Activated CD4-positive, alpha-beta T cell treated with anti-CD3 and anti-CD28 coated beads for 4 hours (primary cell): ENCODE measurements at places on chromosomes 6 and 20.

DNA sequence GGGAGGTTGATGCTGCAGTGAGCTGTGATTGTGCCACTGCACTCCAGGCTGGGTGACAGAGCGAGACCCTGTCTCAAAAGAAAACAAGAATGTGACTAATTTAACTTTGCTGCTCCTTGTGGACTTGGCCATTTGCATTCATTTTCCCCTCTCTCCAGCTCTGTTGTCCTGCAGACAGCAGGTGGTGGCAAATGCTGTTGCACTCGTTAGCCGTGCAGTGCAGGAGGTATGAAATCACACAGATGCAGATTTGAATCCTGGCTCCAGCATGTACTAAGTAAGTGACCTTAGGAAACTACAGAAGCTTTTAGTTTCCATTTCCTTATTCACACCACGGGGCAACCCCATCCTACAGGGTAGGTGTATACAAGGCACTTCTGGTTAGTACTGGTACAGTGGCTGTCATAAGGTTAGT, 9.6 kb upstream of the BEND3 start:
- no peak for DNase-seq

DNA sequence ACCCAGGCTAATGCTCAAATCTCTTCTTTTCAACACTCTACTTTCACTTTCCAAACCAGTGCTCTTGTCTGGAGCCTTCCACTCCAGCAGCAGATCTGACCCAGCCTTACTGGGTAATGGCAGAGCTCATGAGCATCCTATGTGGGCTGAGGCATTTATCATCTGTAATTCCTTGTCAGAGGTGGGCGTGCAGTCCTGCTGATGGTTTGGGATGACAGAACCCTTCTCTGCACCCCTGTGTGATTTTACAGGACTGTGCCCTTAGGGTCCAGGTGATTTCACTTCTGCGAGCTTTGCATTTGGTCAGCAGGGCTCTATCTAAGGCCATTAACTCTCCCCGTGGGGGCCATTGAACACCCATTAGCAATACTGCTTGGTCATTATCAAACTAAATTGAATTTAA, 55.4 kb downstream of the LAMA4 start:
- no peak for DNase-seq

DNA sequence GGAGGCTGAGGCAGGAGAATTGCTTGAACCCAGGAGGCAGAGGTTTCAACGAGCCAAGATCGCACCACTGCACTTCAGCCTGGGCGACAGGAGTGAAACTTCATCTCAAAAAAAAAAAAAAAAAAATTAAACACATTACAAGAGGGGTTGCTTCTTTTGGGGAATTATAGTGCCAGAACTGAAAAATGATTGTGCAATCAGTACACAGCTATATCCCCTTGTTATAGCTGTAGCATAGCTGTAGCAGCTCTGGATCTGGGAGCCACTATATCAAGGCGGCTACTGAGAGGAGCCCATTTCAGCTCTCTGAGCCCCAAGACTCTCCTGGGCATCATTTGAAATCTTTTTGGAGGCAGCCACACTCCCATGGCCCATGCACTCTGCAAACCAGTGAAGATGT, 334.3 kb downstream of the TFAP2A start:
- no peak for DNase-seq

GRCh38 chr6:20158676-20159075, 53.6 kb downstream of the MBOAT1 start:
- no peak for DNase-seq

DNA sequence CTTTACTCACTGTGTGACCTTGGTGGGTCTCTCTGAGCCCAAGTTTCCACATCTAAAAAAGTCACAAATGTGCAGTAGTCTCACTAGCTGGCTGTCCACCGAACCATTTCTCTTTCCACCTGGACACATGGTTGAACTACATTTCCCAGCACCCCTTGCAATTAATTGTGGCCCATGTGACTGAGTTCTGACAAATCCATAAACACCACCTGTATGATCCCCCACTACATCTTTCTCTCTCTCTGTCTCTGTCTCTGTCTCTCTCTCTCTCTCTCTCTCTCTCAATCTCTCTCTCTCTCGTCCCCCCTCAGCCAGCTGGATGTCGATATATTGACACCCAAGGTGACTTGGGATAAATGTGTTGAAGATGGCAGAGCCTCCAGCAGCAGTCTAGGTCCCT, 42.8 kb downstream of the SNHG17 start:
- no peak for DNase-seq

- DNase-seq = no peak
These were observed 328.4 kb downstream of the CDC5L start for GRCh38 chr6:44715925-44716324.

GRCh38 chr6:39425346-39426072, 103.0 kb upstream of the KCNK16 start:
- DNase-seq = no peak

GRCh38 chr6:20349225-20349624, 52.5 kb upstream of the E2F3 start:
- no peak for DNase-seq

DNA sequence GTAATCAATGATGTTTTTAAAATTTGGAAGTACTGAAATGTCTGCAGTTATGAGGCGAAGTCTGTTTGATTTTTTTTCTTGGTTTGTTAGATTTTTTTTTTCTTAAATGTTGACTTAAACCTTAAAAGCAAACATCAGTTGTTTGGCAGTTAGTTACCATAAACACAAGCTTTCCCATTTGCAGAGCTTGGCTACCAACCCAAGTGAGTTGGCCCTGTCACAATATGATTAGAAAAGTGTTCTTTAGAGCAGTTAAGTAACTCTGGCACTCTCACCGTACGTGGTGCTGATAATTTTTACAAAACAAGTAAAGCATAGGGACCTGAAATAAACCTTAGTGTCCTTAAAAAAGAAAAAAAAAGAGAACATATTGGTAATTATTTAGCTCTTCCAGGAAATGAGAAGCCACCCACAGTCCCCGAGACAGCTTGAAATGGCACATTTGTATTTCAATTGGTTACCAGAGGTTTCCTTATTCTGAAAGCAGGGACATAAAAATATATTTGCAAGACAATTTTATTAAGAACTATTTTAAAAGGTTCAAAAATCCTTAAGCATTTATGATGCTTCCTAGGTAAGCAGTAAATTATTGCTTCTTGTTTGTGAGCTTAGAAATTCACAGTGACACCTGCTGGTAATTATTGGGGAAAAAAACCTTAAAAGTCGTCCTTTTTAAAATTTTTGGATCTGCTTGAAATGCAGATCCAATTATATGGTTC, 3.9 kb downstream of the HEY2 start:
- DNase-seq = no peak

DNA sequence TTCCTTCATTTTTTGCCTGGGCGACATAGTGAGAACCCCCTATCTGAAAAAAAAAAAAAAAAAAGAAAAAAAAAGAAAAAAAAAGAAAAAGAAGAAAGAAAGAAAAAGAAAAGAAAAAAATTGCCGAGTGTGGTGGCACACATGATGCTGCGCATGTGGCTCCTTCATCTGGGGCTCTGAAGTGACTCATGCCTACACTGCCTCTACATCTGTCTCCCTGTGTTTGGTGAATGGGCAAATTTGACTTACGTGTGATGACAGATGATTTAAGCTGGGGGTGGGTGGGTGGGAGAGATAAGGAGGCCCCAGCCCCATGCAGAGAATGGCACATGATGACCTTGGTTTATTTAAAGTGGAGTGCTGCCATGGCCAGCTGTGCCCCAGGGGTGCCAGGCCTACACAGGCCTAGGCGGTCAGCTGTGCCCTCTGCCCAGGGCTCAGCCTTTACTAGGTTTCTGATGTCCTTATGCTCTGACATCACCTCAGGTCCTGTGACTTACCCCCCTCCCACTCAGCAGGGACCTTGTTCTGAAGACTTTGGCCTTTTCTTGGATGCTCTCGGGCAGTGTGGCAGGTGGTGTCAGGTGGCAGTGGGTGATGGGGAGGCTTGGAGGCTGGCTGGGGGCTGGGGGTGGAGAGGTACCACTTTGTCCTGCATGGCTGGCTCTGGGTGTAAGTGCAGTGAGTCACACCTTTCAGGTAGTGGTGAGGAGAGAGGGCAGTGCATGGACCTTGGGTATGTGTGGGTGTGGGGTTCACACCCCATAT, 41.1 kb downstream of the VEGFA start:
- DNase-seq = no peak

DNA sequence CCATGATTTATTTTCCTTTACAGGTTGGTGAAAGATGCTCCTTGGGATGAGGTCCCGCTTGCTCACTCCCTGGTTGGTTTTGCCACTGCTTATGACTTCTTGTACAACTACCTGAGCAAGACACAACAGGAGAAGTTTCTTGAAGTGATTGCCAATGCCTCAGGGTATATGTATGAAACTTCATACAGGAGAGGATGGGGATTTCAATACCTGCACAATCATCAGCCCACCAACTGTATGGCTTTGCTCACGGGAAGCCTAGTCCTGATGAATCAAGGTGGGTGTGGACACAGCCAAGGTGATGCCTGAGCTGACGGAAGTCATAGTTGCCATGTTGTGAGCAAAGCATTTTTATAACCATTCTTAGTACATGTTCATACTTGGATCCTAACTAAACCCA, 34.6 kb upstream of the CALHM6 start:
- DNase-seq = no peak

GRCh38 chr6:72505446-72505845, 116.4 kb upstream of the KCNQ5 start:
- no peak for DNase-seq

- DNase-seq = no peak
These were observed 68.1 kb downstream of the SHLD1 start for GRCh38 chr20:5818346-5818681.

- no peak for DNase-seq
These were observed 631.1 kb downstream of the COL12A1 start for GRCh38 chr6:74574794-74575193.

DNA sequence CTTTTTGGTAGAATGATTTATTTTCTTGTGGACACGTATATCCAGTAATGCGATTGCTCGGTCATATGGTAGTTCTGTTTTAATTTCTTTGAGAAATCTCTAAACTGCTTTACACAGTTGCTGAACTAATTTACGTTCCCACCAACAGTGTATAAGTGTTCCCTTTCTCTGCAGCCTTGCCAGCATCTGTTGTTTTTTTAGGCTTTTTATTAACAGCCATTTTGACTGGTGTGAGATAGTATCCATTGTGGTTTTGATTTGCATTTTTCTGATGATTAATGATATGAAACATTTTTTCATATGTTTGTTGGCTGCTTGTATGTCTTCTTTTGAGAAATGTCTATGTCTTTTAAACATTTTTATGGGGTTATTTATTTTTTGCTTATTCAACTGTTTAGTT, 196.7 kb downstream of the MOXD1 start:
- DNase-seq = no peak

GRCh38 chr6:117494283-117494682, 11.8 kb downstream of the DCBLD1 start:
- DNase-seq = no peak

DNA sequence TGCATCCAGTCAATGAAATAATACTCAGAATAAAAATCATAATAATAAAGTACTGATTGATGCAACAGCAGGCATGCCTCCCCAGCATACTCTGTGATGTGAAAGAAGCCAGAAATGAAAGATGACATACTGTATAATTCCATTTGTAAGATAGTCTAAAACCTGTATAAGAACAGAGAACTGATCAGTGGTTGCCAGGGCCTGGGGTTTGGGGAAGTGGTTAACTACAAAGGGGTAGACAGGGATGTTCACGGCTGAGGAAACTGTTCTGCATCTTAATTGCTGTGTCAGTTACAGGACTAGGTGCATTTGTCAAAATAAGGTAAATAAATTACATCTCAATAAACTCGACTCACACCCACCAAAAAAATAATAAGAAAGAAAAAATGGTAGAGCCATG, 81.3 kb upstream of the BMP2 start:
- no peak for DNase-seq

DNA sequence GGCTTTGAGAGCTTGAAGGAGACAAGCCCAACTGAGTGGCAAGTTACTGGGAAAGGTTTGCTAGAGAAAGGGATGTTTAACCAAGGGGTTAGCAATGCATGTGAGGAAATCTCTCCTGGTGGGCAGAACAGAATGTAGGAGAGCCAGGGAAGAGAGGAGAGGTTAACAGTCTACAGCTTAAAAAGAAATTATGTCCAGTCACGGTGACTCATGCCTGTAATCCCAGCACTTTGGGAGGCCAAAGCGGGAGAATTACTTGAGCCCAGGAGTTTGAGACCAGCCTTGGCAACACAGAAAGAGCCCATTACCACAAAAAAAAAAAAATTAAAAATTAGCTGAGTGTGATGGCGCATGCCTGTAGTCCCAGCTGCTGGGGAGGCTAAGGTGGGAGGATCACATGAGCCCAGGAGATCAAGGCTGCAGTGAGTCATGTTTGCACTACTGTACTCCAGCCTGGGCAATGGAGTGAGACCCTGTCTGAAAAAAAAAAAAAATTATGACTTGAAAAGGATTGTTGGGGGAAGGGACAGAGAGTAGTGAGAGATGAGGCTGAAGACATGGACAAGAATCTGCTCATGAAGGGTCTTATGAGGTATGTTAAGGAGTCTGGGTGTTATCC, 264.9 kb downstream of the TBC1D7 start:
- DNase-seq = no peak

DNA sequence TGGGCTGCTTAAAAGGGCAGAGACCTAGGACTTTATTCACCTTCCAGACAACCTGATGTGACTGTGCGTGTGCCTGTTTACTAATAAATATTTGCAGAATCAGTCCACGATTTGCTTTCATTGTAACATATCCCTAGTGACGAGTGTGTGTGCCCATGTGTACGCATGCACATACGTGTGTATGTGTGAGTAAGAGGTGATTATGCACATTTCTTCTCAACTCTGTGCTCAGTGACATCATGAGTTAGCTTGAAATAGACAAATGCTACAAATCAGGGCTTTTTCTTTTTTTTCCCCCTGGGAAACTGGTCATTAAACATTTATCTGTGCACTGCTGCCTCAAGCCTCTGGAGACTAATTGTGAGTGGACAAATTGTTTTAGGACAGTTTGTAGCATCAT, 242.6 kb upstream of the SOX4 start:
- DNase-seq = no peak

GRCh38 chr20:62736407-62737071, 27.9 kb downstream of the NTSR1 start:
- DNase-seq = no peak

DNA sequence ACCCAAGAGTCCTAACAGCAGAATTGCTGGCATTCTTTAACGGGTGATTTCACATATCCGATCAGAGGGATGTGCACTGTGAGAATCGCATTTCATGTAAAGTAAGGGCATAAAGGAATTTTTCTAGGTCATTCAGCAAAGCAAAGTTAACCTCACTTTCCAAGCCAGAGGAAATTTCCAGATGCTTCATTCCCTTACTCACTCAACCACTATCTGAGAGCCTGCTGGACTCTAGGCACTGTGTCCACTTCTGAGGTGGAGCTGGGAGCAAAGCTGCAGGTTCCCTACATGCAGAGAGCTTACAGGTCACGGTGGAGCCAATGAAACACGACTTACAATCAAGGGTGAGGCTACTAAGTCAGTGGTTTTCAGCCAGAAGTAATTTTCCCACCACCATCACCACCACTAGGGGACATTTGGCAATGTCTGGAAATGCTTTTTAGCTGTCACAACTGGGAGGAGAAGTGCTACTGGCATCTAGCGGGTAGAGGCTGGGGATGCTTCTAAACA, 34.5 kb upstream of the TSHZ2 start:
- no peak for DNase-seq

GRCh38 chr6:162750776-162751175, 23.0 kb downstream of the PACRG start:
- no peak for DNase-seq

- DNase-seq = no peak
These were observed 259.8 kb upstream of the SOX4 start for GRCh38 chr6:21333715-21334114.

- DNase-seq = no peak
These were observed 42.1 kb downstream of the MAP3K4 start for GRCh38 chr6:161033667-161034066.

- DNase-seq = no peak
These were observed 8.9 kb upstream of the SPATA2 start for GRCh38 chr20:49924247-49924646.

GRCh38 chr6:110999634-111000270, 17.9 kb downstream of the RPF2 start:
- no peak for DNase-seq
